CD4-positive, alpha-beta T cell treated with Interleukin-1 beta for 1 hour (primary cell): ENCODE measurements at places on chromosomes 4 and X.
A peak's percentile ranks its signal among the peaks of the same experiment; 100 is the strongest.

DNA sequence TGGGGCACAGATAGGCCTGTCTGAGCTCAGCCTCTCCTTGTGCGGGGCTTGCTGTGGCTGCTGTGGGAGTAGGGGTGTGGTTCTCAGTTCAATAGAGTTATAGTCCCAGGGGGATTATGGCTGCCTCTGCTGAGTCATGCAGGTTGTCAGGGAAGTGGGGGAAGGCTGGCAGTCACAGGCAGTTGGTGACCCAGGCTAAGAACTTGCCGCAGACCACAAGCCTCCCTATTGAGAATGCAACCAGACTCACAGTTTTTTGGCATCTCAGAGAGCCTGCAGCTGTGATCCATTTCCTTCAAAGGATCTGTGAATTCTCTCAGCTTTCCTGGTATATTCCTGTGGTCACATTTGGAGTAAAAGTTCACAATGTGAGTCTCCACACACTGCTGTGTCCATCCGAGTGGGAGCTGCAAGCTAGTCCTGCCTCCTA is 364.9 kb downstream of the ZNF674 start:
- no peak for DNase-seq

- DNase-seq = no peak
These were observed 1575.8 kb upstream of the PABPC4L start for GRCh38 chr4:135777361-135777760.

GRCh38 chr4:141425124-141425523 is 204.4 kb downstream of the ZNF330 start:
- DNase-seq = no peak

- no peak for DNase-seq
These were observed 239.0 kb upstream of the DIAPH2 start for GRCh38 chrX:96445531-96446065.

GRCh38 chr4:174111422-174111821 is 172.0 kb downstream of the FBXO8 start:
- no peak for DNase-seq

DNA sequence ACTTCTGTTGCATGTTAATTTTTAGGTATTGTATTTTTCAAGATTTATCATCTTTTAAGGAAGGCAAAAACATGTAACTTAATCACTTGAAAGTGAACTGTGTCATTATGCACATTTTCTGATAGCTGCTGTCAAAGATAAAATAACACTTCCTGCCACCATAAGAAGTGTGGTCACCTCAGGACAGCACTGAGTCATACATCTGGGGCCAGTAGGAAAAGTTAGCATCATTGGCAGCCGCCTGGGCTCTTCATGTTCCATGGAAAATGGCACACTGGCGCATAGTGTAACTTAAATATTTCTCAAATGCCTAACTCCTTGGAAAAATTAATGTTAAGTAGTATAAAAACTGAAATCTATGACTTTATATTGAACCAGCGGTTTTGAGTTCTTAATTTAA is 24.2 kb downstream of the CNKSR2 start:
- no peak for DNase-seq

DNA sequence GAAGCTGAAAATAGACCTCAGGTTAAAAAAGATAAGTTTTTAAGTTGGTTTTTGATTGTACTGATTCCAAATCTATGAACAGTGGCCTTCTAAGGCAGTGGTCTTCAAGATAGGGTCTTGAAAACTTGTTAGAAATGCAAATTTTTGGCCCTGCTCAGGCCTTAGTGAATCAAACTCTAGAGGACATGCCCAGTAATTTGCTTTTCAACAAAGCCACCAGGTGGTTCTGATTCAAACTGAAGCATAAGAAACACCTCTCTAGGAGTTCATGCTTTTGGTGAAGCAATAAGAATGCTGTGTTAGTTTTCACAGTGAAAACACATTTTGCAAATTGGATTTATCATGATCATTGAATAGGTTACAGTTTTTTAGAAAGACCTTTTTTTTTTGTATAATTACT is 1849.4 kb upstream of the AGA start:
- no peak for DNase-seq

GRCh38 chrX:28847423-28847822 is 260.2 kb downstream of the IL1RAPL1 start:
- no peak for DNase-seq

GRCh38 chrX:72117636-72118210 is 14.0 kb downstream of the RTL5 start:
- DNase-seq = no peak

GRCh38 chr4:99300934-99301333 is 10.1 kb upstream of the ADH1A start:
- DNase-seq = no peak

DNA sequence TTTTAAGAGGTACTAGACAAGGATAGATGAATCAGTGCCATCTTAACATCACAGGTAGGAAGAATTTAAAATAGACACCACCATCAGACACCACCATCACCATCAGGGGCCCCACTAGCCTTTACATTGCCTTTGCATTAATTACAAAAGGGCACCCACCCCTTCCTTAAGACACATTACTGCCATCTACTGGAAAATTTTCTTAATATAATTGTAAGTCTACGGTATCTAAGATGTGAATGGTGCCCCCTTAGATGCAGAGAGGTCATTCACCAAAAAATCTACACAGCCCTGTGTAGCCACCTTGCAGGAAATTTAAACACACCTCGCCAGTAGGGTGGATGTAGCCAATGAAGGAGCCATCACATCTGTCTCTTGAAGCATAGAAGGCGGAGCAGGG is 184.1 kb downstream of the MID1IP1 start:
- no peak for DNase-seq

DNA sequence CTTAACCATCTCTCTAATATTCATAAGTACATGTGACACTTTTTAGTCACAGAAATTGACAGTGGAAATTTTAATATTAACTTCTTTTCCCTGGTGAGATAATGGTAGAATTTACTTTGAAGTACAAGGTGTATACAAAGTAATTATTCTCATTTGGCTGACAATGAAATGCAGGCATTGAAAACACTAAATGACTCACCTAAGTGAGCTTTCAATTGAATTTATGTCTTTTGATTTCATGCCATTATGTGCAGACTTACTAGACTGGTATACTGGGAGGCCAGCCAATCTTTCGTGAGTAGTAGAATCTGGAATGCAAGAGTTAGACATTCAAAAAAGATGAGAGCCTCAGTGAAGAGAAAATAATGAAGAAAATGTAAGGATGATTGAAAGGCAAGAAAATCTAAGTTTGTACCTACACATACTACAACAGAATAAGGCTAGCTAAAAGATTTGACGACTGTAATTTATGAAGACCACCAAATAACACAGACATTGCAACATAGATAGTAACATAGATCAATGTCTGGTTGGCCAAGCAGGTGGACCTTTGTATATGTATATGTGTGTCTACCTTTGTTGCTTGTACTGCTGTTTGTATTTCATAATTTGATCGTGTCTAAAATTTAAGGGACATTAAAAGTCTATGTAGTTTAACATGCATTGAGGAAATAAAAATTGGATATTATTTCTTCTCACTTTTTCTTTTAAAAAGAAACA is 459.7 kb downstream of the IL15 start:
- no peak for DNase-seq

DNA sequence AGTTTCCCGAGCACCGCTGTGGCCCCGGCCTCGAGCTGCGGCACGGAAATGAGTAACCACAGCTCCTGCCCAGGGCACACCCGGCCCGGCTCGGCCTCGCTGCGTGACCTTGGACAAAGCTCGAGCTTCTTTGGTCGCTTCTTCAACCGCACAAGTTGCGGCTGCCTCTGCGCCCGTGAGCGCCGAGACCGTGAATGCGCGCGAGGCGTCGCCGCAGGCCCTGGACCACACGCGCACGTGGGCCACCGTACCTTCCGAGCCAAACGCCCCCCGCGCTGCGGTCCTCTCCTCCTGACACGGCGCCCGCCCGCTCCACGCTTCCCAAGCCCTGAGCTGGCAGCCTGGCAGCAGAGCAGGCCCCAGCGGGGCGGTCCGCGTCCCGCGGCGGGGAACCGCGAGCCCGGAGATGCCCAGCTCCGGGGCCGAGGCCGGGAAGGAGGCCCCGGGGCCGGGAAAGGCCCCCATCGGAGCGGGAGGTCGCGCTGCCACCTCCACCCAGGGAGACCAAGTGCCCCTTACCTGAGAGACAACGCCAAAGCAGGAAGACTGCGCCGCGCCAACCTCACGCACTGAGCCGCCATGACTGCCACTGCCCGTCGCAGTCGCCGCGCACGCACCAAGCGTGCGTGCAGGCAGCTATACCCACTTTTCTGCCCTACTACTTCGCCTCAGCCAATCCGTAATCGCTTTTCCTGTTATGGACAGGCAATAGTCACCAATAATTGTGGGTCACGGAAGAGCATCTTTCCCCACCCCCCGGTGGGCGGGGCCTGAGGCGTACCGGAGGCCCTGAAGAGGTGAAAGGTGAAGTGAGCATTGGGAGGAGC is at the start of gene GRPEL1:
Gene GRPEL1, minus strand, starts transcription at position 613 of the 827 bp plus-strand sequence. Its CDS starts 32 bp downstream, at position 581.
- DNase-seq = peak; percentile 99
